Heart left ventricle (tissue), 16 donors: ENCODE measurements at places on chromosomes 11 and 22. TPM values are rescaled to one million over a fixed set of nuclear protein-coding genes. Genes with fewer than 3 reads are reported as not detected.
A peak's percentile ranks its signal among the peaks of the same experiment; 100 is the strongest.

- H3K27ac ChIP-seq = no peak overlapping the region
- no peaks in the 10 kb centered on the region for H3K27me3 ChIP-seq
- no peak for DNase-seq
- no peaks in the 10 kb centered on the region for H3K36me3 ChIP-seq
Measured at GRCh38 chr11:12063251-12063650, 47.1 kb upstream of the MICAL2 start.

GRCh38 chr11:2215230-2215560 is 43.6 kb upstream of the TH start:
- no peak overlapping the region for H3K4me3 ChIP-seq
- no peaks in the 10 kb centered on the region for H3K36me3 ChIP-seq
- no peaks in the 10 kb centered on the region for H3K4me1 ChIP-seq
- no peaks in the 10 kb centered on the region for H3K27me3 ChIP-seq
- no peak overlapping the region for H3K27ac ChIP-seq
- no peak for DNase-seq

GRCh38 chr11:59224351-59224928 is 11.7 kb upstream of the MPEG1 start:
- no peak for DNase-seq
- no peaks in the 10 kb centered on the region for H3K4me1 ChIP-seq
- no peak overlapping the region for H3K4me3 ChIP-seq
- H3K27ac ChIP-seq = peak overlapping the region; percentile 15
- H3K27me3 ChIP-seq = no peaks in the 10 kb centered on the region

DNA sequence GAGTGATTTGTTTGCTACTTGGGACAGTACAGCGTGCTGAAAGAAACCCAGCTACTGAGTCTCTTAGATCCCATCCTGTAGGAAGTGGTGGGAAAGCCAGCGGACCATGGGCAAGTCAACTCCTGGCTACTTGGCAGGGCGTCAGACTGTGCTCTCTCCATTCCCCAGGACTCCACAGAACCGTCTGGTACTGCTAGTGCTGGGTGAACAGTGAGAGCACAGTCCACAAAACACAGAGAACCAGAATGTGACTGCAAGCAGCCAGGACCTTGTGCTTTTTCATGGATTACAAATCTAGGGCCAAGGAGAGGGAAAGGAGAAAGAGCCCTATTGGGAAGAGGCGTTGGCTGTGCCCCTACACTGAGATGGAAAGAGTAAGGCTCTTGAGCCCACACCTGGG is 10.2 kb downstream of the BID start:
- H3K27me3 ChIP-seq = no peaks in the 10 kb centered on the region
- H3K36me3 ChIP-seq = no peaks in the 10 kb centered on the region
- no peak overlapping the region for H3K4me3 ChIP-seq
- no peak for DNase-seq
- no peak overlapping the region for H3K27ac ChIP-seq

The CDC42EP2 gene
- 13.8 TPM for total RNA-seq

The TTC38 gene
- total RNA-seq = 26.6 TPM
